ENCODE measurements at places on chromosomes 1 and 21.
A peak's percentile ranks its signal among the peaks of the same experiment; 100 is the strongest.

DNA sequence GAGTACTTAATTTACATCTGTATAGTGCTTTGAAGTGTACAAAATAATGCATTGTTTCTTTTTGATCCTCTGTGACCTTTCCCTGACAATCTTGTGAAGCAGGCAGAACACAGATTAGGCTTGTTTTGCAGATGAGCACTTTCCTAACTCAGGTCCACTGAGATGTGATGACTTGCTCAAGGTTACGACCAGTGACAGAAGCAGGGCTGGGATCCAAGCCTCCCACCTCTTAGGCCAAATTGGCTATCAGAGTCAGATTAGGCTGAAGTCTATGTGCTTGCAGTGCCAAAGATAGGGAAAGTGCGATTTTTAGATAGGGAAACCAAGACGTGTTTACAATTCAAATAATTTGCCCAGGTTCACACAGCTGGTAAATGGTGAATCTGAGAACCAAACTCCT lies 147.3 kb downstream of the OMA1 start:
- DNase-seq: no peak

DNA sequence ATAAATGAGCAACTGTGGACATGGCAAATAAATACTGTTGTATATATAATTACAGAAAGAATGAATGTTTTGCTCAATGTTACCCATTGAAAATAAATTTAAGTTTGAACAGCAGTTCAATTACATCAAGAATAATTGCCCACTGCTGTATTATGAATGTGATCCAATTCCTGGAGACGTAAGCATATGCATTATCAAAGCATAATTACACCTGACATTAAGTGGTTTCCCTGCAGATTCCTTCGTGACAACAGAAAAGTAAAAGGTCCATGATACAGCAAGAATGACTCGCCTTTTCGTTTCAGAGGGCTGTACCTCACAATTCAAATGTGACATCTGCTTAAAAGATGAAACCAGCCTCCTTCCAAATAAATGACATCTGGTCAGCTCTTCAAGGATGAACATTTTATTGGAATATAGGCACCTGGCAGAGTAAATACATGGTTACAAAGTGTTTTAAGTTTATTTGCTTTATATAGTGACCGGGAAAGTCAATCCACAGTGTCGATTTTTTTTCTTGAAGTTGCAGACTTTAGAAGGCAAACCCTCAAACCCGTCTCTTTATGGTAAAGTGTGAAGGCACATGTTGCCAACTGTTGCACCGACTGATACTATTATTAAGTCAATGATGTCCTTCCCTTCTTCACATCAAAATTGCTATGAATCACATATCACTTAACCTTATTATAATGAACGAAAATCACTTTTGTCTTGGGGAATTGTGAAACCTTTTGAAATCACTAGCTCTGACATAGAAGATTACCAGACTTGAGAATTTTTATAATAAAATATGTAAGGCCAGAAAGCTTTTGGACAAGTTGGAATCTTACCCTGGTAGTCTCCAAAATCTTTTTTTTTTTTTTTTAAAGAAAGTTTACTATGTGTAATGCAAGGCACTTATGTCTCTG lies 36.2 kb upstream of the EDEM3 start:
- no peak for DNase-seq

DNA sequence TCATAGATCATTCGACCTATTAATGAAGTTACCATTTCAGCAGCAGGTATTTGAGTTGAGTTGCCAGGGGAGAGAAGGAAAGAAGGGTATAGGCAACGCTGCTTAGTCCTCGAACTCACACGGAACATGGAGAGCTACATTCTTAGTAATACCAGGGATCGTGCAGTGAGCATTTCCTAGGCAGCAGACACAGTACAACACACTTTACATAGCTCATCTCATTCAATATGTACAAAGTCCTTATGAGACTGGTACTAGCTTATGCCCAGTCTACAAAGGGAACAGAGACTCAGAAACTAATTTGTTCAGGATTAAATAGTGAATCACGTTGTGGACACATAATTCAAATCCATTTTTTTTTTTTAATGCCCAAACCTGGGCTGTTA lies 25.6 kb downstream of the IRF2BP2 start:
- no peak for DNase-seq

GRCh38 chr1:100699744-100700143 lies 19.8 kb upstream of the VCAM1 start:
- no peak for DNase-seq

DNA sequence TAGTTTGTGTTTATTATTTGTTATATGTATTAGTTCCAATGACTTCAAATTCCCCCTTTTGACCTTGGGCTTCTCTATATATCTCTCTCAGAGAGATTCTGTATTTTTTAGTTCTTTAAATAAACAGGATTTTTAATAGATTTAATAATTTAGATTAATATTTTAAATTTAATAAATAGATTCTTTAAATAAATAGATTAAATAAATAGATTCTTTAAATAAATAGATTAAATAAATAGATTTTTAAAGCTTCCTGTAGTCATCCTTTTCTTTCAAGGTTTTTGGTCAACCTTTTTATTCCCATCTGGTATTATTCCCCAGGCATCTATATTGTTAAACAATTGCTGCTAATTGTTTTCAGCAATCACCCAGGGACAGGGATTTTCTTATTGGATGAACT lies 721.9 kb upstream of the ADAMTS5 start:
- DNase-seq: no peak

DNA sequence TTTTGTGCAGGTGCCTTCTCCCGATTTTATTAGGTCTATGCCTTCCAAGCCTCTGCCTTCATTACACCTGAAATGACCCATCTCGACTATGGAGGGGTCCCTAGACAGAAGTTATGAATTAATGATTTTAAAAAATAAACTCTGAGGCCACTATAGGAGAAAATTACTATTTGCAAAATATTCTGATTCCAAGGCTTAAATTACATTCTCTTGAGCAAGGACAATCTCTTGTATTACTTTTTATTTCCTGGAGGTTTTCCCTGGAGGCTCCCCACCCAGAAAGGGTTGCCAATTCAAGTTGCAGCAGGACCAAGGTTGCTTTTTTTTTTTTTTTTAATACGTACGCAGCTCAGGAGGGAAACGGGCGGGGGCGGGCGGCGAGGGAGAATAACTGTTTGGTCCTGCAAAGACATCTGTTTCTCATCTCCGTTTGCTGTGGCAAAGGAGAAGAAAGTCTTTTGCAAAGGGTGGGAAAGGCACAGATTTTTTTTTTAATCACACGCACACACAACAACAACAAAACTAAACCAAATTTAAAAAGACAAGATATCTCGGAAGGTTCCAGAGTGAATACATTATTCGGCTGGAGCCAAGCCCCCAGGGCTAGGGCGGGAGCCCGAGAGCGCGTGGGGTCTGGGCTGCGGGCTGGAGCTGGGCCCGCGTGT lies 618 bp upstream of the SERTAD4 start:
- DNase-seq: no peak

DNA sequence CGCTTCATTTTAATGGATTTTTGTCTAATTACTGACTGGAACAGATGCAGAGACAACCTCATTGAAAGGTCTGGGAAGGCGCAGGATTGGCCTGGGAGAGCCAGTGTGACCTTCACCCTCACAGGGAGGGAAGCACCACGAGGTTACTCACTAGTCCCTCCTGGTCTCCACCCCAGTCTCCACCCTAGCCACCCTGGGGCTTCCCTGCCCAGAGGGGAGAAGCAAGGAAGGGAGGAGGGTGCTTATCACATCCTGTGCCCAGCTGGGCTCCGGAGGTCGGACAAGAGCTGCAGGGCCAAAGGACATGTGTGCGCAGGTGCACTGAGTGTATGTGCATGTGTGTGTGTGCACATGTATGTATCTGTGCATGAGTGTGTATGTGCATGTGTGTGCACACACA lies 220.1 kb upstream of the VAMP3 start:
- DNase-seq: no peak

DNA sequence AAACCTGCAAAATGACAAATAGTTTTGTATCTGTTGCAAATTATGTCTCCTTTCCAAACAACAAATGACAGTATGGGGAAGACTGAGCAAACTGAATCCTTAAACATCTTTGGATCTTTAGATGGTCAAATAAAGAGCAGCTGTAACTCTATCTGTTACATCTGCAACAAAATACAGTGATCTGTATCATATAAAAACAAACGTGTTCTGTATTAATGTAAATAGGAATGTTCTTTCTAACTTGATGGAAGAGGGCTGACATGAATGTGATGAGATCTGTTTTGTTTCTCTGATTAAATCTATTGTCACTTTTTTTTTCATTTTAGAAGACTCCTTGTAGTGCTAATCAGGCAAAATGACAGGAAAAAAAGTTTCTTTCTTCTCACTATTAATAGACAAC lies 159.5 kb downstream of the GPATCH2 start:
- DNase-seq: no peak

DNA sequence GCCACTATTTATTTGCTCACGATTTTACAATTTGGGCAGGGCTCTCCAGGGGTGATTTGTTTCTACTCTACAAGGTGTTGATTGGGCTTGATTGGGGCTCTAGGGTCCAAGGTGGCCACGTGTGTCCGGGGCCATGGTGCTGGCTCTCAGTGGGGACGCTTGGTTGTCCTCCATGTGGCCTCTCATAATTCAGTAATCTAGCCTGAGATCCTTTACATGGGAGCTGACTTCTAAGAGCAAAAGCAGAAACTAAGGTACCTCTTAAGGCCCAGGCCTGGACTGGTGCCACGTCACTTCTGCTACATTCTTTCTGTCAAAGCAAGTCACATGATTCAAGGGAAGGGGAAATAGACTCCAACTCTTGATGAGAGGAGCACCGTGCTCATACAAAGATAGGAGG lies 8.1 kb upstream of the PSRC1 start:
- DNase-seq: no peak

GRCh38 chr21:33781121-33781520 lies 134.5 kb downstream of the ATP5PO start:
- DNase-seq: no peak

- DNase-seq: peak; percentile 30
Observed at GRCh38 chr1:209692745-209693504, 11.7 kb upstream of the HSD11B1 start.

DNA sequence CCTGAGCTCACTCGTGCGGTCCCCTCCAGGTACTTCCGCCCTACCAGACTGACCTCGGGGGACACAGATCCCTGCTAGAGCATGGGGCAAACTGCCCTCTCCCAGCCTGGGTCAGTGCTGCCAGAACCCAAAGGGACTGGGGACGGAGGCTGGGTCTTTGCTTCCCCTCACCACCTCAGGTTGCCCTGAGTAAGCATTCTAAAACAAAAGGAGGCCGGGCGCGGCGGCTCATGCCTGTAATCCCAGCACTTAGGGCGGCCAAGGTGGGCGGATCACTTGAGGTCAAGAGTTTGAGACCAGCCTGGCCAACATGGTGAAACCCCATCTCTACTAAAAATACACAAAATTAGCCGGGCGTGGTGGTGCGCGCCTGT lies 108.4 kb downstream of the SPSB1 start:
- DNase-seq: no peak

- no peak for DNase-seq
Observed at GRCh38 chr1:56543783-56544612, 35.4 kb downstream of the PLPP3 start.

GRCh38 chr1:204258213-204259115 lies 44.7 kb upstream of the GOLT1A start:
- no peak for DNase-seq

- no peak for DNase-seq
Observed at GRCh38 chr1:221992427-221992826, 250.5 kb upstream of the DUSP10 start.

GRCh38 chr21:33980276-33980916 lies 64.8 kb upstream of the ATP5PO start:
- DNase-seq: no peak

DNA sequence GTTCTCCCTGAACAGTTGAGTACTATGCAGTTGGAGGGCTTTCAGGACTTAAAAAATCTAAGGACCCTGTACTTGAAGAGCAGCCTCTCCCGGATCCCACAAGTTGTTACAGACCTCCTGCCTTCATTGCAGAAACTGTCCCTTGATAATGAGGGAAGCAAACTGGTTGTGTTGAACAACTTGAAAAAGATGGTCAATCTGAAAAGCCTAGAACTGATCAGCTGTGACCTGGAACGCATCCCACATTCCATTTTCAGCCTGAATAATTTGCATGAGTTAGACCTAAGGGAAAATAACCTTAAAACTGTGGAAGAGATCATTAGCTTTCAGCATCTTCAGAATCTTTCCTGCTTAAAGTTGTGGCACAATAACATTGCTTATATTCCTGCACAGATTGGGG lies 48.7 kb upstream of the LRRC8C start:
- DNase-seq: no peak

- no peak for DNase-seq
Observed at GRCh38 chr1:30317921-30318320, 405.5 kb downstream of the MATN1 start.

DNA sequence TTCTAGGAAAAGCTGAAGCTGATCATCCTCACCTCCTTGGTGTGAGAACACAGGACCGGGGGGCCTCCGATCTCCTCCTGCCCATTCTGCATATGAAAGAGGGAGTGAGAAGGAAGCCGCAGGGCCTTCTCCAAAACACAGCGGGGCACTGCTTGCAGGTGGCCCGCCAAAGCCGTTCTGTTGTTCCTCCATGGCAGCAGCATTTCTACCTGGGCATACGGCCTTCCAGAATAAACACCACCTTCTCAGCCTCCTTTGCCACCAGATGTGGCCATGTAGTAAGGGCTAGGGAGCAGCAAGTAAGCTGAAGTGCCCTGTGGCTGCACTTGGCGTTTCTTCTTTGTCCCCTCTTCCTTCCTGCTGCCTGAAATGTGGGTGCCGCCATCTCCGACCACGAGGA lies 214.9 kb downstream of the TOMM20 start:
- DNase-seq: no peak

- DNase-seq: no peak
Observed at GRCh38 chr1:61781151-61781550, 38.9 kb downstream of the PATJ start.

DNA sequence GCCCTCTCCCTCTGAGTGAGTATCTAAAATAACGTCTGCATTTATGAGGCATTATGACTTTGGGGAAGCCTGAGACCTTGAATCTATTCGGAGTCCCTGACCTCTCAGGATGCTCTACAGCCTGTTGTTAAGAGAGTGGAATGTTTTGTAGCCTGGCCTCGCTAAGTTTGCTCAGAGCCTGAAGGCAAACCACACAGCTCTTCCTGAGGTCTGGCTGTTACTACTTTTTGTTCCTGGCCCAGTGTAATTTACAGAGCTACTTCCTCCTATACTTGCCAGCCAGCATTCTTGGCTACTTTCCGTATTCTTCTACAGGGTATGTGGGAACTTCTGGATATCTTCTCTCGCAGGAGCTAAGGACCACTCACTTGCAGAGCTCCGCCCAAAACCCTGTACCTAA lies 3.6 kb upstream of the ZMYM4 start:
- no peak for DNase-seq

DNA sequence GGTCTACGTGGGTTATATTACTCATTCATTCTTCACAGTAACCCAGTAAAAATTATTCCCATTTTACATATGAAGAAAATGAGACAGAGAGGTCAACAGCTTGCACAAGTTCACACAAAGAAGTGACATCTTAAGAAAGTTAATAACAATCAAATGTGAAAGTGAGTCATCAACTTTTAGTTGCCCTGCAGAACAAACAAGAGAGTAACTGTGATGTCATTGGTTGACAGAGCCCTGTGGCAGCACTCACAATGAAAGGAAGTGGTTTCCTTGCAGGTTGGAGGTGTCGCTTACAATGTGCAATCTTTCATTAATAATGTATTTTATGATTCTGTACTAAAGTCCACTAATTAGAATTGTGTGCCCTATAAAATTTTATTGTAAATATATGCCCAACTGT lies 369.6 kb downstream of the RYR2 start:
- DNase-seq: no peak

GRCh38 chr1:71603044-71603776 lies 522.4 kb upstream of the ZRANB2 start:
- DNase-seq: no peak

GRCh38 chr1:244576259-244576892 lies 76.5 kb upstream of the DESI2 start:
- DNase-seq: no peak
